ENCODE measurements at places on chromosomes 7 and 10. TPM values are rescaled to one million over a fixed set of nuclear protein-coding genes. Genes with fewer than 3 reads are reported as not detected.

DNA sequence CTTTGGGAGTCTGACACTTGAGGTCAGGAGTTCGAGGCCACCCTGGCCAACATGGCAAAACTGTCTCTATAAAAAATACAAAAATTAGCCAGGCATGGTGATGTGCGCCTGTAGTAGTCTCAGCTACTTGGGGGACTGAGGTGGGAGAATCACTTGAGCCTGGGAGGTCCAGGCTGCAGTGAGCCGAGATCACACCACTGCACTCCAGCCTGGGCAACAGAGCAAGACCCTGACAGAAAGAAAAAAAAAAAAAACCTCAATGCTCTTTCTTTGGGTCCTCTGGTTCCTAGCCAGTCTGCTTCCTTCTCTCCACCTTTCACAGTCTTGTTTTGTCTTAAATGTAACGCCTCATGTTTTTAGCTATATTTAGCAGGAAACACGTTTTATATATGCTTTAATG, 9.4 kb downstream of the OGDH start:
- H3K36me3 ChIP-seq = no peaks in the 10 kb centered on the region
- no peak overlapping the region for H3K27ac ChIP-seq
- peaks cover 58% of the 10 kb centered on the region for H3K4me1 ChIP-seq
- H3K27me3 ChIP-seq = no peaks in the 10 kb centered on the region

- peak; percentile 94 for ATAC-seq
- peak overlapping the region; percentile 76 for H3K4me3 ChIP-seq
- H3K36me3 ChIP-seq = no peaks in the 10 kb centered on the region
- H3K4me1 ChIP-seq = no peaks in the 10 kb centered on the region
- no peaks in the 10 kb centered on the region for H3K27me3 ChIP-seq
Observed at GRCh38 chr10:86710987-86711512, 42.7 kb downstream of the LDB3 start.

TRIM73 gene
- total RNA-seq = 5.4 TPM

ASZ1 gene
- total RNA-seq = not detected

MRPS16 gene
- total RNA-seq = 37.4 TPM
